ENCODE measurements at places on chromosomes 1 and 21.

GRCh38 chr1:51936531-51936930 is 54.0 kb downstream of the RAB3B start:
- no peak for DNase-seq

DNA sequence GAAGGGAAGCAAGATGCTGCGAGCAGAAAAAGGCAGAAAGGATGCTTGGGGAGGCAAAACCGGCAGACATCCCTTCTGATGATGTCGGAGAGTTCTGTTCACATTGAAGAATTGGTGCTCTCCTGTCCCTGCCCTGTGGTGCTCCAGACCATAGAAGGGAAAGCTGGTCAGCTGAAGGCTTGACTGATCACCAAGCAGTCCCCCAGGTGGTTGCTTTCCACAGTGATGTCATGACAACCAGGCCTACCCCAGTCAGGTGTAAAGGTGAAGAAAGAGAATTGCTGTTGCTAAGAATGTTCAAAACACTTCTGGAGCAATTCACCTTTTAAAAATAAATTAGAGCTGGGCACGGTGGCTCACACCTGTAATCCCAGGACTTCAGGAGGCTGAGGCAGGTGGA is 59.5 kb downstream of the OPTC start:
- no peak for DNase-seq

DNA sequence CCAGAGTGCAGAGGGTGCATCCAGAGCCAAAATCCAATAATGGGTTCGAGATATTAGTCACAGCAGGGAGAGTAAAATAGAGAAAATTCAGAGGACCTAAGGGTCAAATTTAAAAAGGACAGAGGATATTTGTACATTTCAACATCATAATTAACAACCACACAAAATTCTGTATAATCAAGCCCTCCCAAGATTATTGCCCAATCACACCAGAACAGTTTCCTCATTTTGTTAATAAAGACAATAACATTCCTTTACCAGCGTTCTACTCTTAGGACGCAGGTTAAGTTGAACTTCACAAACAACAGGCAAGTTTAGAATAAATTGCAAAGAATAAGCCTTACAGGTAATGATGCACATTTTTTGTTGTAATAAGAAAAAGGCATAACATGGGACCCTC is 462.8 kb downstream of the PTPRC start:
- no peak for DNase-seq

- peak; percentile 17 for DNase-seq
These were observed 51.7 kb downstream of the SLC16A1 start for GRCh38 chr1:112904071-112904830.

DNA sequence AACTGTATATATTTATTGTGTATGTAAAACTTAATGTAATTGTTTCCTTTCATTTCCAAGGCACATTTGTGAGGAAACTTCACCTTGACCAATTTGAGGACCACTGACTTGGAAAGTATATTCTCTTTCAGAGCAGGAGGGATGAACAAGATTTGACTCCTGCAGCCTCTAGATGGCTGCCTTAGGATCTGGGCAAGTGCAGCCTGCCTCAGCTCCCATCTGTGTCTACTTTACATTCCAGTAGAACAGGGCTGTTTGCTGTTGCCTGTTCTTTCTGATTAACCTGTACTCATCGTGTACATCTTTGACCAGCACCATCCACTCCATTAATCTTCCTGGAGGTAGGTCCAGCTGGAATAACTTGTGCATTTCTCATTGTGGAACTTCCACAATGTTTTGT is 312.8 kb downstream of the HLX start:
- DNase-seq = no peak

DNA sequence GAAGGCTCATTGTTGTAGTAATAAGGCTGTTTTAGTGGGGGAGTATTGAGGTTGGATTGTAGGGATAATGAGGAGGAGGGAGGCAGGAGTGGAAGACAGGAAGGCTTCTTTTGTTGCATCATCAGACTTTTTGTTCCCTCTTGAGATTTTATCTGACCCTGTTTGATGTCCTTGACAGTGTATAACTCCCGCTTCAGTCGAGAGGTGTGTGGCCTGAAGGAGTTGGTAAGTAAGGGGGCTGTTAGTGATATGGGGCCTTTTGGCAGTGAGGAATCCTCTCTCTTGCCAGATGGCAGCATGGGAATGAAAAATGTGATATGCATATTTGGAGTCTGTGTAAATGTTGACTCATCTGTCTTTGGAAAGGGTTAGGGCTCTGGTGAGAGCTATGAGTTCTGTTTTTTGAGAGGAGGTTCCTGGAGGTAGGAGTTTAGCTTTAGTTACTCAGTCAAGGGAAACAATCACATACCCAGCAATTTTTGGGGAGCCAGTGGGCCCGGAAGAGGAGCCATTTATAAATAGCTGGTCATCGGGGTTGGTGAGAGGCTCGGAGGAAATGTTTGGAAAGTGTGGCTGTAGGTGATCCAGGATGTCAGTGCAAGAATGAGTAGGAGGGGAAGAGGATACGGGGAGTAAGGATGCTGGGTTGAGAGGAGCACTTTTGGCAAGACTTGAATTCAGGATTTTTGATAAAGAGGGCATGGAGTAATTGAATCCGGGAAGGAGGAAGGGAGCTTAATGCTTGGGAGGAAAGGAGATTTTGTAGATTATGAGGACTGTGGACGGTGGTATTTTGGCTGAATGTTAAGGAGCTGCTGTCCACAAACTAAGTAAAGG is 136.7 kb upstream of the ETV3 start:
- DNase-seq = no peak

DNA sequence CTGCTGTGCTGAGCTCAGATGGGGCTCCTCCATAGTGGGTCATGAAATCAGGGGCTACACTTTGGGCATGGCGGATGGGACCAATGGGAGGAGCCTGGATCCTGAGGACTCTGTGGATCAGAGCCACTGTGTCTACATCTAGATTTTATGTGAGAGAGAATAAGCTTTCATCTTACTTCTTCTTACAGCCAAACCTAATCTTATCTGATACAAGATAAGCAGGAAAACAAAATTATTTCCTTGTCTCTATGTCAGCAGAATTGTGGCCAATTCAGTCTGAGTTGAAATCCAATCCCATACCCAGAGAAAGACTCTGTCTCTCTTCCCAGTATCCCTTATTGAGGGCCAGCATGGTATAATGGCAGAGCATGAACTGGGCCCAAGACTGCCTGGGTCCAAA is 56.2 kb downstream of the KIF14 start:
- DNase-seq = no peak

All from GOT3 (cell line).